ENCODE measurements at places on chromosomes 5 and 9.

GRCh38 chr5:133754575-133755169, 142.3 kb upstream of the FSTL4 start:
- DNase-seq: no peak

DNA sequence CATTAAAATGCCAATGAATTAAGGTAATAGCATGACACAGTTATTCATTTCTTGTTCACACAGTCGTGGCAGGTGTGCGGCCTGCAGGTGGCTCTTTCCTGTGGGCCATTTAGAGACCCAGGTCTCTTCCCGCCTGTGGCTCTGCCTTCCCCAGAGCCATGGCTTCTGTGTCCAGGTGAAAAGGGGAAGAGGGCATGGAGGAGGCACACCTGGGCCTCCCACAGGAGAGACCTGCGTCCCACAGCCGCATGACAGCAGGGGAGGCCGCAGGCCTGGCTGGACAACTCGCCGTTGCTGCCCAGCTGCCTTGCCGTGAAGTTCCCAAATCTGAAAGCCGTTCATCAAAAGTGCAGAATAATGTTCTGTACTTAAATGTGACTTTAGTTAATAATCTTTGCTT, 14.4 kb upstream of the PLEKHG4B start:
- no peak for DNase-seq

- DNase-seq: no peak
These were observed 432 bp downstream of the STARD4 start for GRCh38 chr5:111511831-111512374.

DNA sequence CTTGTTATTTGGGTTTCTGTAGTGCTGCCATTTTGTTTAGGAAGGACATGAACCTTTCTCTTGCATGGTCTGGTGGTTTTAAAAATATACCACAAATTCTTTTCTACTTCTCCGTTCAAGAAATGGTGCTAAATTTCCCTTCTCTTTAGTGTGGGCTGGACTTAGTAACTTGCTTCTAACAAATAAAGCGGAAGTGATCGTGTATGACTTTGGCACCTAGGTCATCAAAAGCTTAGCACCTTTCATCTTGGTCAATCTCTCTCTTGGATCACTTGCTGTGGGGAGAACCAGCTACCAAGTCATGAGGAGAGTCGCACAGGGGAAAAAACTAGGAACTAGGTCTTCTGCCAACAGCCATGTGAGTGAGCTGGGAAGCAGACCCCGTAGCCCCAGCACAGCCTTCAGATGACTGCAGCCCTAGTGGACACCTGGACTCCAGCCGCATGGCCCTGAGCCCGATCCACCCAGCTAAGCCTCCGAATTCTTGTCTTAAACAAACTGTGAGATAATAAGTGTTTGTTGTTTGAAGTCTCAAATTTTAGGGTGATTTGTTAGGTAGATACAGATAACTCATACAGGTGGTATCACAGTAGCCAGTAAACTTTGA, 87.7 kb upstream of the CKMT2 start:
- DNase-seq: no peak

DNA sequence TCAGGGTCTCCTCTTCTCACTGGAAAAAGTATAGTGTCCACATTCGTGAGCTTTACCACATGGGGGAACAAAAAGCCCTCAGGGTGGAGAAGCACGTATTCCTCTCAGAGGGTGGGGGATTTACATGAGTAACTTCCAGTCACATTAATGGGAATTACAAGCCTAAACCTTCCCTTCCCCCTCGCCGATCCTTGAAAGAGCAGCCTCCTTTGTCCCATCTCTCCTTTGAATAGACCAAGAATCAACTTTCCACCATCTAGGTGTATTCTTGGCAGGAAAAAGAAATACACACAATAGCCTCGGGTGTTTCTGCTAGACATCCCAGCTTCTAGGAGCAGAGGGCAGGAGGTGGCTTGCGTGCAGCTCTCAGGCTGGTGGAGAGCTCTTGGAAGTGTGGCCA, 144.4 kb downstream of the ZNF462 start:
- no peak for DNase-seq

- no peak for DNase-seq
These were observed 48.3 kb upstream of the SMARCA2 start for GRCh38 chr9:1966725-1967366.

Data from stimulated activated CD4-positive, alpha-beta T cell treated with anti-CD3 and anti-CD28 coated beads, Interleukin-15, amount 100 ng/mL, for 1 hour (primary cell).